Ascending aorta (tissue), 2 donors: ENCODE measurements at places on chromosomes 1 and 21.

- peak; percentile 75 for DNase-seq
Measured at GRCh38 chr1:6497215-6497866, 5.9 kb upstream of the PLEKHG5 start.

DNA sequence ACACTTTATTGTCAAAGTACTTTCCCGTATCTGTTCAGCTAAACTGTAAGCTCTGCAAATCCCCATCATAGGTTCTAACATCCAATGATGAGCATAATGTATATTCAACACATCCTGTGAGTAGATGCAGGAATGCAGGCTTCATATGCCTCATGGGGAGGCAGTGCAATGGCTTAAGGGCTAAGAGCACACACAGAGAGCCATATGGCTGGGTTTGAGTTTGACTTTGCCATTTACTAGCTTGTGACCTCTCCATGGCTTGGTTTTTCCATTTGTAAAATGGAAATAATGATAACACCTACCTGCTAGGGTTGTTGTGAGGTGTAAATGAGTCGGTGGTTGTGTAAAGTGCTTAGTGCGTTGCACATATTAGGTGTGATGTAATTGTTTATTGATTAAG is 13.4 kb downstream of the RCSD1 start:
- DNase-seq = no peak

DNA sequence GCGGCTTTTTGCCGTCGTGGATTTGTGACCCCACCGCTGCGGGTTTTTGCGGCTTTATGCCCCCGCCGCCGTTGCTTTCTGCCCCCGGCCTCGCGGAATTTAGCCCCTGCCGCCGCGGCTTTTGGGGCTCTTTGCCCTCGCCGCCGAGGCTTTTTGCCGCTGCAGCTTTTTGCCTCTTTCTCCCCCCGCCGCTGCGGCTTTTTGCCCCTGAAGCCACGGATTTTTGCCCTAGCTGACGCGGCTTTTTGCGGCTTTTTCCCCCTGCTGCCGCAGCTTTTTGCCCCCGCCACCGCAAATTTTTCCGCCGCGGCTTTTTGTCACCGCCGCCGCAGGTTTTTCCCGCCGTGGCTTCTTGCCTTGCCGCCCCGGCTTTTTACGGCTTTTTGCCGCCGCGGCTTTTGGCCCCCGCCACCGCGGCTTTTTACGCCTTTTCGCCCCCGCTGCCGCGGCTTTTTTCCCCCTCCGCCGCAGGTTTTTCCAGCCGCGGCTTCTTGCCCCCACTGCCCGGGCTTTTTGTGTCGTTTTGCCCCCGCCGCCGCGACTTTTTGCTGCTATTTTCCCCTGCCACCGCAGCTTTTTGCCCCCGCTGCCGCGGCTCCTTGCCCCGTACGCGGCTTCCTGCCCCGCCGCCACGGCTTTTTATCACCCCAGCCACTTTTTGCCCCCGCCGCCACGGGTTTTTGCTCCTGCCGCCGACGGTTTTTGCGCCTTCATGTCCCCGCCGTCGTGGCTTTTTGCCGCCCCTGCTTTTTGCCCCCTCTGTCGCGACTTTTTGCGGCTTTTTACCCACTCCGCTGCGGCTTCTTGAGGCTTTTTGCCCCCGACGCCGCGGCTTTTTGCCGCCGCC is 3933.6 kb downstream of the SRGAP2C start:
- no peak for DNase-seq

DNA sequence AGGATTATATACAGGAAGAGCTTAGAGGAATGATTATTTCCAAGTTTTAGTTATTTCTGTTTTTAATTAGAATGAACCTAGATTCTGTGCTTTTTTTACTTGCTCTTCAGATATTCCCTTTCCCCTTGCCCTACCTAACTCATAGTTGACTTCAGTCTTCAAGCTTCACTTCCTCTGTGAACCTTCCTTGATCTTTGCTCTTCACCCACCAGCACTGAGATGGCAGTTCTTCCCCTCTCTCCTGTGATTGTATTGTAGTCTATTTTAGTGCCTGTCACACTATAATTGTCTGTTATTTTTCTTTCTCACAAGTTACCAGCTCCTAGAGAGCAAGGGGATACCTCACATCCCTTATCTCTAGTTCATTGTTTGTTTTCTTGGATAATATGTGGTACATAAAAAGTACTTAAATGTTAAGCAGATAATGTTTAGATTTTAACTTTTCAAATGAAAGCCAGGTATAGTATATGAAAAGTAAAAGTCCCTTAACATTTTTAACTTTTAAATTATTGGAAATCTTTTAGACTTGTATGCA is 33.2 kb downstream of the KCTD3 start:
- DNase-seq = no peak

DNA sequence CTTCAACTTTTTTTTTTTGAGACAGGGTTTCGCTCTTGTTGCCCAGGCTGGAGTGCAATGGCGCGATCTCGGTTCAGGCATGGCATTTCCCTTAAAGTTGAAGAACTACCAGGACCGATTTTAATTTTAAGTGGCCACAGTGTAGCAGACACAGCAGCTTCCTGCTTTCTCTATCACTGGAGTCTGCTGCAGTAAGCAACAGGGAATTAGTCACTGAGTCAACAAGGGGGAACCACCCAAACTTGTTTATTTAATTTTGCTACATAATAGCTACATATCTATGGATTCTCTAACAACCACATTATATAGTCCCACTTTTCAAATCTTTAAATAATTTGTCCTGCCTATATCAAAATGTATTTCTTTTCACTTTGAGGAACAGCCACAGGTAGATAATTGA is 12.5 kb upstream of the TNNI3K start:
- no peak for DNase-seq

DNA sequence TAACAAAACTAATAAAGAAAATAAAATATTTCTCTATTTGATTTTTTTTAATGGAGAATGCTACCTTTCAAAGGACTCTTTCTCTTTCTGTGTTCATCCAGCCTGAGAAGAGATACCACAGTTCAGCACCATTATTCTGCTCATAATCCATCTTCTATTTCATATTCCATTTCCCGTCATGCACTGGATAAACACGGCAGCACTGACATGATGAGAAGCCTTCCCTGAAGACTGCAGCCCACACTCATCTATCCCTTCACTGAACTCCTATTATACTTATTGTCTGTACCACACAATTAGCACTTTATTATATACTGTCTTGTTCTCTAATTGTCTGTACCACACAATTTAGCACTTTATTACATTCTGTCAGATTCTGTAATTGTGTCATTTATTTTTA is 10.7 kb upstream of the NPL start:
- no peak for DNase-seq

- no peak for DNase-seq
Measured at GRCh38 chr1:37673920-37674319, 18.4 kb upstream of the CDCA8 start.

DNA sequence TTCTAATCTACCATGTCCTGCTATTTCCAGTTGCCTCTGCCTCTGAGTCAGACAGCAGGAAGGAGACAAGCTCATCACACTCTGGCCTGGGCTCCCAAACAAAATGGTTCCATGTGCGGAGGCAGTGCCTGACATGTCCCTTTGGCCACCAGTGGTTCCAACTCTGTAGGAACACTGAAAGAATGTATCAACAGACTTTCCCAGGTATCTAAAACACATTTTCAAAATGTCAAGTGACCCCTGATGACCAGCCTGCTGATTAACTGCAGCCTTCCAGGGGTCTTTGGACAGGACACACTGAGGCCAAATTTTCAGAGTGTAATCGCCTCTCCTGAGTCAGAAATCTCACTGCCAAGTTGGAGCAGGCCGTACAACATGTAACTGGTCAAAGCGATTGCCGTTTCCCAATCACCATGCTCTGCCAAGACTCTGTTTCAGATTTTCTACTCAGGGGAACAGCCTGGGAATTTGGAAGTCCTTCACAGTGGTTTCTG is 172.7 kb downstream of the TPR start:
- DNase-seq = peak; percentile 74

- no peak for DNase-seq
Measured at GRCh38 chr1:226548256-226549093, at the start of gene STUM. Gene STUM, plus strand, starts transcription at chr1:226548764. Its CDS starts 141 bp downstream, at chr1:226548905.

GRCh38 chr1:7824701-7825100 is 28.2 kb downstream of the UTS2 start:
- no peak for DNase-seq

DNA sequence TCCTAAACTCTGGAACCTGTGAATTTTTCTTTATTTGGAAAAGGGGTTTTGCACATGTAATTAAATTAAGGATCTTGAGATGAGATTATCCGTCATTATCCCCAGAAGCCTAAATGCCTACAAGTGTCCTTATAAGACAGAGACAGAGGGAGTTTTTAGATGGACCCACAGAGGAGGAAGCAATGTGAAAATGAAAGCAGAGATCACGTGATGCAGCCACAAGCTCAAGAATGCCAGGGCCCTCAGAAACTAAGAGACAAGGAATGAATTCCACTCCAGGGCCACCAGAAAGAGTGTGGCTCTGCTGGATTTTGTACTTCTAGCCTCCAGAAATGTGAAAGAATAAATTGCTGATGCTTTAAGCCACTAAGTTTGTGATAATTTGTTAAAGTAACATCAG is 183.6 kb upstream of the UBE2U start:
- no peak for DNase-seq

DNA sequence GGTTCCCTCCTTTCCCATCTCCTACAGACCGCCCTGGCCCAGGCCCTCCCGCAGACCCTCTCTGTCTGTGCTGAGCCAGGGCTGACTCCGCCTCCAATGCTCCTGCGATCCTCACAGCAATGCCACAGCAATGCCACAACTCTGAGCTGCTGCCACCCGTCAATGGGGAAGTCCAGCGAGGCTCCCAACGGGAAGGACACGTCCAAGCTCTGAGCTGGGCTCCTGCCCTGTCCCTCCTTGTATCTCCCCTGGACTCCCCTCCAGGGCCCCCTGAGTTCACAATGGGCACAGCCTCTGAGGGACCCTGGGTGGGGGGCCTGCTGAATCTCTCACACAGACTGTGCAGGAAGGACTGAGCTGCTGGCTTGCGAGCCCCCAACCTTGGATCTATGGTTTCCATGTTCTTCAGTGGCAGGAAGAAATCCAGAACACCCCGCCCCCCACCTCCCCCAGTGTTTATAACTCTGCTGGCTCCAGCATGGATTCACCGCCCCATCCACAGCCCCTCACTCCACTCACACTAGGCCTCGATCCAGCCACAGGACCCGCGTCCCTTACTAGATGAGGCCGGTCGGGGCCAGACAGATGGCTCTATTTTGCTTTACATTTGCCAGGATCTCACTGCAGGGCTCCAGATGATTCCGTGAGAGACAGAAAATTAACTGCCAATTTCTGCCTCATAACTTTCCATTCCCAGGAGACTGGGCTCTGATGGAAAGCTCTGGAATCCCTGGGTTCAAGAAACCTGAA is 338.0 kb downstream of the MATN1 start:
- no peak for DNase-seq

GRCh38 chr1:100253552-100253951 is 3.9 kb upstream of the DBT start:
- DNase-seq = no peak

GRCh38 chr1:170009551-170009950 is 64.9 kb downstream of the KIFAP3 start:
- no peak for DNase-seq

DNA sequence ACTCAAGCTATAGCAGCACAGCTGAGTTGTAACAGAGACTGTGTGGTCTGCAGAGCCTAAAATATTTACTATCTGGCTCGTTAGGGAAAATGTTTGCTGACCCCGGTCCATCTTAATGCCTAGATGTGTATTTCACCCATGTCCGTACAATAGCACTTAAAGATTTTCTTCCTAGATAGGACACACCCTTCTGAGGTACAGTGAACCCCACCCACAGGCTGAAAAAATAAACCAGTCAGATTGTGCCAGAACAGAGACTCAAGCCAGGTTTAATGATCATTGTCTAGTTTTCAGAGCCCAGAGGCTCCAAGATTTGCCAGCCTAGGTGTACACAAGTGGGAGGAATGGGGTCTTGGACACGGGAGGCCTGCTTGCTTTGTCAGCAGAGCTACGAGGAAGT is 5.6 kb downstream of the AMIGO1 start:
- DNase-seq = no peak

- peak; percentile 80 for DNase-seq
Measured at GRCh38 chr21:43645136-43645891, 14.0 kb downstream of the HSF2BP start.

GRCh38 chr1:223628233-223629125 is 37.0 kb downstream of the CAPN8 start:
- DNase-seq = no peak

GRCh38 chr1:20538760-20539551 is 13.4 kb upstream of the FAM43B start:
- DNase-seq = no peak

- DNase-seq = no peak
Measured at GRCh38 chr1:199550199-199551065, 477.1 kb upstream of the NR5A2 start.

DNA sequence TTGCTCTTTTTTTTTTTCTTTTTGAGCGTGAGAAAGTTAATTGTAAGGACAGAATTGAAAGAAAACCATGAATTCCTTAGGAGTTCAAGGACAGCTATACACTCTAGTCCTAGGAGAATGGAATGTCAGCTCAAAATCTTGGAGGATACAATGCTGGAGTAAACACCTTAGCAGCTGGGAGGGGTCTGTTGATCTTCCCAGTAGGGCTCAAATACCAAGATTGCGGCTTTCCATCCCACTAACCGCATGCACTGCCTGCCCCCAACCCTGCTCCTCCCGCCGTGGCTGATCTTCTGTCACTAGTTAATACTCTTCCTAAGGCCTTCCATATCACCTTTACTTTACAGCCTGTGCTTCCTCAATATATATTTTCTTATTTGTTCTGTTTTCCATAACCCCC is 2.6 kb upstream of the PDC start:
- no peak for DNase-seq

DNA sequence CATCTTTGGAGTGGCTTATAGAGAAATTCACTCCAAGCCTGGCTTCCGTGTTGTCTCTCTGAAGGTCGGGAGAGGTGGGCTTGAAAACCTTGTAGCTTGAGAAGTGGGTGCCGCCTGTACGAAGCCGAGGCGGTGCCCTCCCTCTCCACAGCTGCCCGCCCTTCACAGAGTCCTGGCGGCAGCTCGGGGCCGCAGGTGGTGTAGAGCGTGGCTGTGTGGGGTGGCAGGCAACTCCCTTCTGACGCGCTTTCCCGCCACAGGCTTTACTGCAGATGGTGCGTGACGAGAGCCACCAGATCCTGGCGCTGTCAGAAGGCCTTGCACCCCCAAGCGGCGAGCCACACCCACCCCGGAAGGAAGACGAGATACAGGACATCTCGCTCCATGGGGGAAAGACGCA is 33.1 kb upstream of the DIP2A start:
- no peak for DNase-seq

- no peak for DNase-seq
Measured at GRCh38 chr1:27557596-27558340, 46.2 kb downstream of the AHDC1 start.

DNA sequence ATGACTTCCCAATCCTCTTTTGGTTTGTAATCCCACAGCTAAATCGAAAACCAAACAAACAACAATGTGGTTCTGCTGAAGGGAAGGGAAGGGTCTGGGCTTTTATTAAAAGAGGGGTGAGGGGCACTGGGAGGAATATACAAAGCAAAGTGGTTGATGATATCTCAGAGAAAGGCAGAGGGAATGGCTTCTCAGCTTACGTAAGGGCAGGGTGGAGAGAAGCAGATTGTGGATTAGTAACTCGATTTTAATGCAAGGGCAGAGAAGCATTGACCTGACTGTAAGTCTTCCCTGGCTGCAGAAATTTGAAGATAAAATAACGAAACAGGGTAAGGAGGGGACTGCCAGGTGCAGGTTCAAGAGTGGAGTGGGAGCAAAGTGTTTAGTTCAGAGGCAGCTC is 438.2 kb upstream of the LRRC7 start:
- no peak for DNase-seq

GRCh38 chr1:237170149-237170548 is 128.2 kb downstream of the RYR2 start:
- no peak for DNase-seq
